ENCODE measurements at places on chromosomes 6 and 20. TPM values are rescaled to one million over a fixed set of nuclear protein-coding genes. Genes with fewer than 3 reads are reported as not detected.

DNA sequence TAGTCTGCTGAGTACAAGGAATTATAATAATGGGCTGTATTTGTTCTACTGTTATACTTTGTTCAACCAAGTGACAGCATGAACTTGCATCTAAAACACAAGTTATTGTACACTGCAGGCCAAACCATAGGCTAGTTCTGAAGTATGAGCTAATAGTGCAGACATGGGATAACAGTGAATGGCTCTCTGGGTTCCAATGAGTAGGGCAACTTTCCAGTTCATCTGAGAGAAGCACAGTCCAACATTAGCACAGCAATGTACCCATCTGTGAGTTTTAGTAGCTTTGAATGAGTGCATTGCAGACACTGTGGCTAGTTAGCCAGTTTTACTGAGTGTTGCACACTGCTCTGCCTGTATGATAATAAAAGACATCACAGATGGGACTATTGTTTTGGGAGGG is 56.5 kb upstream of the FUT9 start:
- DNase-seq, result no peak
- no peaks in the 10 kb centered on the region for H3K27me3 ChIP-seq
- no peaks in the 10 kb centered on the region for H3K36me3 ChIP-seq
- H3K4me1 ChIP-seq, result no peaks in the 10 kb centered on the region
- no peak overlapping the region for H3K4me3 ChIP-seq

- no peak overlapping the region for H3K4me3 ChIP-seq
- H3K36me3 ChIP-seq, result no peaks in the 10 kb centered on the region
- no peak for DNase-seq
- H3K4me1 ChIP-seq, result no peaks in the 10 kb centered on the region
- H3K27me3 ChIP-seq, result no peaks in the 10 kb centered on the region
Observed at GRCh38 chr6:121485359-121485811, 49.9 kb downstream of the GJA1 start.

GRCh38 chr20:41078329-41078728 is 49.7 kb downstream of the TOP1 start:
- H3K4me3 ChIP-seq, result no peak overlapping the region
- no peaks in the 10 kb centered on the region for H3K27me3 ChIP-seq
- no peak overlapping the region for H3K27ac ChIP-seq
- H3K4me1 ChIP-seq, result no peaks in the 10 kb centered on the region
- no peak for DNase-seq
- H3K36me3 ChIP-seq, result no peaks in the 10 kb centered on the region

GRCh38 chr6:23269436-23269835 is 700.1 kb downstream of the HDGFL1 start:
- H3K4me1 ChIP-seq, result no peaks in the 10 kb centered on the region
- no peaks in the 10 kb centered on the region for H3K27me3 ChIP-seq
- H3K27ac ChIP-seq, result no peak overlapping the region
- no peaks in the 10 kb centered on the region for H3K36me3 ChIP-seq

DNA sequence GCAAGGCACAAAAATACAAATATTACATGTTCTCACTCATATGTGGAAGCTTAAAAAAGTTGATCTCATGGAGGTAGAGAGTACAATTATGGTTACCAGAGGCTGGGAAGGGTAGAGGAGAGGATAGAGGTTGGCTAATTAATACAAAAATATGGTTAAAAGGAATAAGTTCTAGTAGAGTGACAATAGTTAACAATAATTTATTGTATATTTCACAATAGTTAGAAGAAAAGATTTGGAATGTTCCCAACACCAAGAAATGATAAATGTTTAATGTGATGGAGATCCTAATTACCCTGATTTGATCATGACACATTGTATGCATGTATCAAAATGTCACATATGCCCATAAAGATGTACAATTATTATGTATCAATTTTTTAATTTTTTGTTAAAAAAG is 1.8 kb downstream of the ALDH8A1 start:
- H3K4me1 ChIP-seq, result no peaks in the 10 kb centered on the region
- H3K4me3 ChIP-seq, result no peak overlapping the region
- H3K27ac ChIP-seq, result no peak overlapping the region
- H3K36me3 ChIP-seq, result no peaks in the 10 kb centered on the region
- DNase-seq, result no peak

DNA sequence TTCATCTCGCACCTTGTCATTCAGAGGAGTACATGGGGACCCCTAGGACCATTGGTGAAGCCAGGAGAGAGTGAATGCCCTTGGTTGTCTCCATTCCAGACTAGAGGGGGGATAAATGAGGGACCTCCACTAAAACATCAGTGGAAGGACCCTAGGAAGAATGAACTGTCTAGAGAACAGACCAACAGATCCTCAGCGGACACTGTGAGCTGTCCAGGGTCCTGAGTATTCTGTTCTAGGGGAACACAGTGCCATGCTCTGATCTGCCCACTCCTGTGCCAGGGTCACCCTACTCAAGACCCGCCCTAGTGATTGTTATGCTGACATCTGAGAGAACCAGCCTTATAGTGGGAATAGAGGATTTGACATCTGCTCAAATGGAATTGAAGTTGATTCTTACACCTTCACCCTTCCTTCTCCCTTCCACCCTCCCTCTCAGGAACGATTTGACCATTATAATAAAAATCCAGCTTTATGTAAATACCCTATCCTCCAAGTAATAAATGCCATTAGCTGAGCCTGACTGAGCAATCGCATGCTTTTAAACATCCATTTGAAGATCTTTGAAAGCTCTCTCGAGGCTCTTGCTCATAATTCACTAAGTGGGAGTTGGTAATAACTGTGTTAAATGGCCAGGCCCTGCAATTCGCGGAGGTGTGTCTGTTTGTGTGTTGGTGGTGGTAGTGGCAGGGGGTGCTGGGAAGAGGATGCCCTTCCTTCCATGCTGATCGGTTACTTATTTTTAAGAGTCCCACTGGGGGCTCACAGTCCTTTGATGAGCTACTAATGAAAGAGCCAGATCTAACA is 43.6 kb upstream of the SLC32A1 start:
- H3K4me3 ChIP-seq, result no peak overlapping the region
- no peak overlapping the region for H3K27ac ChIP-seq
- H3K36me3 ChIP-seq, result no peaks in the 10 kb centered on the region

DEFB125 gene
- not detected for total RNA-seq

PTK6 gene
- 0.90 TPM for total RNA-seq

GSTA2 gene
- total RNA-seq, result not detected

CCN6 gene
- total RNA-seq, result 0.42 TPM

Measured in tibial nerve (tissue), 4 donors.